Smooth muscle cell of the brain vasculature (primary cell): ENCODE measurements at places on chromosomes 16 and 17.

DNA sequence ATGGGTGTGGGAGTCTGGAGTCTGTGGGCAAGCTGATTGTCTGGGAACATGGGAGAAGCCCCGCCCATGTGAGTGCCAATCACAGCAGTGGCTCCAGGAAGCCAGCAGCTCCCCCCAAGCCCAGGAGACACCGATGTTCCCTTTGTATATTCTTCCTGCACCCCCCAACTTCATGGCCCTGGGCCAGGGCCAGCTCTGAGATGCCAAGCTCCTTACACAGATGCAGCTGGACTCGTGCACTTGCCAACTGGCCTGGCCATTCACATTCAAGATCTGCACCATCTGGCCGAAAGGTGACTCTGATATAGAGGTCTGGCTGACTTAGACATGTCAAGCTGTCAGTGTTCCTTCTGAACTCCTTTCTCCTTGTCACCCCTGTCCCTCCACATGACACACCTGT lies 50.5 kb downstream of the CACNG5 start:
- no peak for DNase-seq

DNA sequence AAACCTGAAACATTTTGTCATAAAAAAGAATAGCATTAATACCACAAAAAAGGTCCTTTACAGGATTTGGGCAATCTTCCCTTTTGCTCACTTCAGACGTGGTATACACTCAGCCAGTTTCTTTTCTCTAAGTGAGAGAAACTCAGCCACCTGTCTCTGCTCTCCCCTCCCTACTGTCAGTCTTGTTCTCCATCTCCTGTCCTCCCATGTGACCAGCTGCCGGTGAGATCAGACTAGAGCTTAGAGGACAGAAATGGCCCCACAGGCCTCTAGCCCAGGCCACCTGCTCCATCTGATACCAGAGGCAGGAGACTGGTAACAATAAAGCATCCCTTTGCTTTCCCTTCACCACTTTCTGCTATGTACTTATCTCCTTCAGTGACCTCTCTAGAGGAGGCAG lies 34.9 kb downstream of the CMC2 start:
- no peak for DNase-seq

- no peak for DNase-seq
Measured at GRCh38 chr16:67872631-67873434, at the start of gene EDC4. Gene EDC4 (plus strand): TSS chr16:67873052. CDS start chr16:67873262, 210 bp downstream.

DNA sequence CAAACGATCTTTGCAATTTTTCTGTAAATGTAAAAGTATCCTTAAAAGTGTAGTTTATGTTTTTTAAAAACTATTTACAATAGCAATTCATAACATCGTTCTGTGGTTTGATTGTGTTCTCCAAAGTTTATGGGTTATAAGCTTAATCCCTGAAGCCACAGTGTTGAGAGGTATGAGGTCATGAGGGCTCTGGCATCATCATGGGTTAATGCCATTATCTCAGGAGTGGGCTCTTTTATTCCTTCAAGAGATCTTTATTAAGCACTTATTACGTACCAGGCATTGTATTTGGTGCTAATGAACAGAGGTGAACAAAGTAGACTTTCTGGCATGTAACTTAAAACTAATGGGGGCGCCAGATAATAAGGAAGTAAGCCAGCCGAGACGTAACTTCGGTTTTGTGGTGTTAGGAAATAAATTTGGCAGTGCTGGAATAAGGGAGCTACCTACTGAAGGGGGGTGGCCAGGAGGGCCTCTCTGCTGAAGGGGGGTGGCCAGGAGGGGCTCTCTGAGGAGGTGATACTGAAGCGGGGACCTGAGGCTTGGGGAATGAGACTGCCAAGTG lies 158.1 kb downstream of the VPS53 start:
- no peak for DNase-seq

GRCh38 chr17:72711521-72712310 lies 380.8 kb downstream of the SLC39A11 start:
- DNase-seq, result no peak

DNA sequence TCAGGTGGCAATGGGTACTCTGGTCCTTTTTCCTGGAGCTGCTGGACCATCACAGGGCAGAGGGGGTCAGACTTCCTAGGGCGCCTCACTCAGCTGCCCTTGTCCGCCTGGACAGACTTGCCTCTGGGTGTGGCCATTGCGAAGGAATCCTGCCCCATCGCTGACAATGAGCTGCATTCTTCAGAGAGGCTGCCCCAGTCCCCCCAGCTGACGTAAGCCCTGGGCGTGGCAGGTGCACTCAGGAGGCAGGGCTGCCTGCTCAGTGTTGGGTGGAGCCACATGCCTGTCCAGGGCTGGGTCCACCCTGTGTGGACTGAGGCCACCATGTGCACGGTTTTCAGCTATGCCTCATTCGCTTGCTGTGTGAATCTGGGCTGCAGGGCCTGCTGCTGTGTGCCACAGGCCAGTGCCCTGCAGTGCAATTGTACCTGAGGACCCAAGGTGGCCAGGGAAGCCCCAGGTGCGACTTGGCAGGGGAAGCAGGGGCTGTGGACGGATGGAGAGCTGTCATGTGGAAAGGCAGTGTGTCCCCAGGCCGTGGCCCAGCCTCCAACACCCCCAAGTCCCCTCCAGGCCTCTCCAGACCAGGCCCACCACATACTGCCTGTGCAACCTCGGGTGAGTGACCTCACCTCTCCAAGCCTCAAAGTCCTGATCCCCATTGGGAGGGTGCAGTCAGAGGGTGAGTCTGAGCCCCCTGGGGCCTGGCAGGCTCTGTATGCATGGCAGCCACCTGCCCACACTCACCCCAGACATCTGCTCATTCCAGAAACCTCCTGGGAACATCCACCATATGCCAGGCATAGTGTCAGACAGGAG lies 14.0 kb upstream of the MPRIP start:
- no peak for DNase-seq

DNA sequence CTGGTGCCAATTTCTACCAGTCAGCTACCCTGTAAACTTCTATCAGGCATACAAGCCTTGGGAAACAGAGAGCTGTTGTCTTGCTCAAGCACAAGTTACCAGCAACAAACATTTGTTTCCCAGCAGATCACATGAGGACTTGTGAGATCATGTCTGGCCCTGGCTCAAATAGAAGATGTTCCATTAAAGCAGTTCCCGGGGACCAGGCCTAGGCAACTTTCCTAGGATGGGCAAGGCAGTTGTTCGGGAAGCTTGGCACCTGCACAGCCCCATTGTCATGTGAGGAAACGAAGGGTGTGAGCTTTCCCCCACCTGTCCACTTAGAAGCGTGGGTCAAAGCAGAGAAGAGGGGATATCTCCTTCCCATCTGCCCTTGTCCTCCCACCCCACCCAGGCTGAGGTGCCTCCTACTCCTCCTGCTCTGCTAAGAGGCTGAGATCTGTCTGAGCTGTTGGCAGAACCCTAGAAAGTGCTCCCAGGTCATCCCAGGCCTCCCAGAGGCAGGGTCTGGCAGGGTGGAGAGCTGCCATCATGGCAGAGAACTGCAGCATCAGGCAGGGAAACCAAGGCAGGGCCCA lies 11.2 kb upstream of the SLC47A2 start:
- peak; percentile 23 for DNase-seq

DNA sequence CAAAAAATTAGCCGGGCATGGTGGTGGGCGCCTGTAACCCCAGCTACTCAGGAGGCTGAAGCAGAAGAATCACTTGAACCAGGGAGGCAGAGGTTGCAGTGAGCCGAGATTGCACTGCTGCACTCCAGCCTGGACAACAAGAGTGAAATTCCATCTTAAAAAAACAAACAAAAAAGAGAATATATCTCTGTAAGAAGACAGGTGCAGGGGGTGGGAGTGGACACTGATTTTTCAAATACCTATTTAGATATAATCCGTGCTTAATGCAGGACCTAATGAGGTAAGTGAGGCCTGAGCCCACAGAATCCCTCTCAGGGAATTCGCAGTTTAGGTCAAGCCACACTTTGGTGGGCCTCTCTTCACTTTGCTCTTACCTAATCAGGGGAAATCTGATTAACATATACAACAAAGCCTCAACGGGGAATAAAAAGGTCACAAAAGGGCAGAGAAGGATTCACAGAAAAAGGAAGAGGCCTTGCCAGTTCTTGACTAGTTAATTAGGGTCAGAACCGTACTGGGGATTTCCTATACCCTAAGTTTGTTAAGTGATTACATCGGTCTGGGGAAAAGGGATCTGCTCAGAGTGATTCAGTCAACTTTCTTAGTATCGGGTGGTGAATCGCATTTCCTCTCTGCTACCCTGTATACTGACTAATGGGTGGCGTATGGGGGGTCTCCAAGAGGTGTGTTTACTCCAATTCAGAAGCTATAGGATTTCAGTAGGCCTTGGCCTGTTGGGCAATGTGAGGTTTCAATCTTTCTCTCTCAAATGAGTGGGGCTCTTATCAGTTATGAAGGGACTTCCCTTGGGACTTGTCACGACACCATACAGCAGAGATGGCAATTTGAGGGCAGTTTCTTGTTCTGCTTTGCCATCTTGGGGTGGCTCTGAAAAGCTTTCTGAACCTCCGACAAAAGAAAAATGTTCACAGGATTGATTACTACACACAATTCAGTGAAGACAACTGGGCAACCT lies 1.9 kb upstream of the NFAT5 start:
- DNase-seq, result no peak

- no peak for DNase-seq
Measured at GRCh38 chr16:25699069-25699468, 7.3 kb downstream of the HS3ST4 start.

- peak; percentile 56 for DNase-seq
Measured at GRCh38 chr17:20226814-20227482, 217.8 kb downstream of the SPECC1 start.

- DNase-seq, result no peak
Measured at GRCh38 chr17:58089111-58089510, 5.9 kb downstream of the DYNLL2 start.

GRCh38 chr17:28055546-28056275 lies 13.2 kb downstream of the NLK start:
- DNase-seq, result no peak

DNA sequence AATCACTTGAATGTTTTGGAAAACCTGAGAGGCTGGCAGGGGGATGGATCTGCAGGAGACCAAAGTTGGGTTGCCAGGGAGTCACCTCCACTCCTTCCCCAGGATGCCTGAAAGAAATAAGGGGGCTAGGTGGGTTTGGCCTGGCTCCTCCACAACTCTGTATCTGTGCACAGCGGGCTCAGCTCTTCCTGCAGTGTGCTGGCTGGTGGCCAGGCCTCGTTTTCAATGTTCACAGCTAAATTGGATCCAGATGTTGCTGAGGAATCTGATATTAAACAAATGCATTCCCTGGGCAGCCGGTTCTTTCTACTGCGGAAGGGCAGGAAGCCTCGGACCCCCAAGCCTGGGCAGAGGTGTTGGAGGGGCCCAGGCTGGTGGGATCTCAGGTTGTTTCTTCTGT lies 106.2 kb downstream of the N4BP1 start:
- peak; percentile 90 for DNase-seq

- no peak for DNase-seq
Measured at GRCh38 chr16:67395458-67396158, 2.3 kb upstream of the TPPP3 start.

GRCh38 chr16:53142823-53143568 lies 88.2 kb downstream of the CHD9 start:
- DNase-seq, result no peak

DNA sequence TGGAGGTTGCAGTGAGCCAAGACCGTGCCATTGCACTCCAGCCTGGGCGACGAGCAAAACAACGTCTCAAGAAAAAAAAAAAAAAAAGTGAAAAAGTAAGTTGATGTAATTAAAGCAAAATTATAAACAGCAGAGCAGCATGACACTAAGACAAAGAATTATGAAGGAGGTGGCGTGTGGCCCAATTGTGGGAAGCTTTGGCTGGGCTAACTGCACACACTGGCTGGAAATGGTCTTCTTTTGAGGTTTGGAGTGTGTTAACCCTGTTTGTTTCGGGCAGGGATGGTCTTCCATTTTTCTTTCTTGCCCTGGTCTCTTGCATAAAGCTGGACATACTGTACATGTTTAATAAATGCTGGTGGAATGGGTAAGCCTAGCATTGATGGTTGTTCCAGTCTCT lies 54.8 kb downstream of the RAP1GAP2 start:
- no peak for DNase-seq

DNA sequence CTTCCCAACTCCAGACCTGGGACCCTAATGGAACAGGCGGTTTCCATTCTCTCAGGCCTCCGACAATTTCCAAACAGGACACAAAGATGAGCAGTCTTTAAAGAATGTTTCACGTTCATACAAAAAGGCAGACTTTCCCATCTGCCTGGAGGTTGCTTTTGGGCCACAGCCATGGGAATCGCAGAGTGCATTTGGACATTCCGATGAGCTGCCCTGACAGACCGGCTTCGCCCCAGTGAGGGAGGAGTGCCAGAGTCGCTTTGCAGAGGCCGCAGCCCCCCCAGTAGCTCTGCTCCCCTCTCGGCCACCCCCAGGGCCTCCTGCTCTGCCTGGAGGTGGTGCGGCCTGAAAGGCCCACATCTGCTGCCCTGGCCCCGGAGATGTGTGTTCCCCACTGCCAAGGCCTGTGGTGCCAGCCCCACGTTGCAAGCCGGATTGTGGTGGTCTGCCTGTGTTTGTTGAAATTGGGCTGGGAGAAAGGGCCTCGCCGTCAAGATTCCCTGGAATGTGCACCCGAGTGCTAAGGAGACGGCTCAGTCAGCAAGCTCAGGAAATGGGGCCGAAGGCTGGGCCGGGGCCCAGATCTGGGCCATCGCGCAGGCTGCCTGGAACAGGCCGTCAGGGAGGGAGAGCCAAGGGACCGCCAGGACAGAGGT lies 89.8 kb downstream of the C16orf95 start:
- peak; percentile 76 for DNase-seq

GRCh38 chr16:35753559-35754390 lies 2294.4 kb downstream of the TP53TG3F start:
- no peak for DNase-seq

- DNase-seq, result no peak
Measured at GRCh38 chr16:79012671-79013434, 587.7 kb downstream of the MAF start.

DNA sequence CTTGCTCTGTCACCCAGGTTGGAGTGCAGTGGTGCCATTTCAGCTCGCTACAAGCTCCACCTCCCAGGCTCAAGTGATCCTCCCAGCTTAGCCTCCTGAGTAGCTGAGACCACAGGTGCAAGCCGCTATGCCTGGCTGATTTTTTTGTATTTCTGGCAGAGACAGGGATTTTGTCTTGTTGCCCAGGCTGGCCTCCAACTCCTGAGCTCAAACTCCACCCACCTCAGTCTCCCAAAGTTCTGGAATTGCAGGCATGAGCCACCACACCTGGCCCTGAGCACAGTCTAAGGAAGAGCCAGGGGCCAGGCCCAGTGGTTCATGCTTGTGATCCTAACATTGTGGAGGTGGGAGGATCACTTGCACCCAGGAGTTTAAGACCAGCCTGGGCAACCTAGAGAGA lies 21.8 kb upstream of the BCO1 start:
- DNase-seq, result no peak

DNA sequence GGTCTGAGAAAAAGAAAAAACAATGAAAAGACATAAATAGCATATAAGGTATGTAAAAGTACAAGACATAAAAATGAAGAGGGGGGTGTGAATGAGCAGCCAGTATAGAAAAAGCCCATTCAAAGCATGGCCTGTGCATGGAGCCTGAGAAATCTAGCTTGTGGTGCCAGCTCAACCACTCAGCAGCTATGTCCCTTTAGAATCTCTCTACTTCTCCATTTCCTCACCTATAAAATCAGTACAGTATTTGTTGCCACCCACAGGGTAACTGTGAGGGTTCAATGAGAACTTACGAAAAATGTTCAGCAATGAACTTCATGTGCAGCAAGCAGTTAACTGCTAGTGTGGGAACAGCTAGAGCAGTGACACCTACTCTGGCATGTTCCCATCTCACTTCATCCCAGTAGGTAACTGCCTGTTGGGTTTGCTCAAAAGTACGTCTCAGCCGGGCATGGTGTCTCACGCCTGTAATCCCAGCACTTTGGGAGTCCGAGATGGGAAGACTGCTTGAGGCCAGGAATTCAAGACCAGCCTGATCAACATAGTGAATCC lies 15.3 kb downstream of the CYTH1 start:
- DNase-seq, result no peak
